Bronchial epithelial cell (primary cell): ENCODE measurements at places on chromosomes 5 and 9.
A peak's percentile ranks its signal among the peaks of the same experiment; 100 is the strongest.

DNA sequence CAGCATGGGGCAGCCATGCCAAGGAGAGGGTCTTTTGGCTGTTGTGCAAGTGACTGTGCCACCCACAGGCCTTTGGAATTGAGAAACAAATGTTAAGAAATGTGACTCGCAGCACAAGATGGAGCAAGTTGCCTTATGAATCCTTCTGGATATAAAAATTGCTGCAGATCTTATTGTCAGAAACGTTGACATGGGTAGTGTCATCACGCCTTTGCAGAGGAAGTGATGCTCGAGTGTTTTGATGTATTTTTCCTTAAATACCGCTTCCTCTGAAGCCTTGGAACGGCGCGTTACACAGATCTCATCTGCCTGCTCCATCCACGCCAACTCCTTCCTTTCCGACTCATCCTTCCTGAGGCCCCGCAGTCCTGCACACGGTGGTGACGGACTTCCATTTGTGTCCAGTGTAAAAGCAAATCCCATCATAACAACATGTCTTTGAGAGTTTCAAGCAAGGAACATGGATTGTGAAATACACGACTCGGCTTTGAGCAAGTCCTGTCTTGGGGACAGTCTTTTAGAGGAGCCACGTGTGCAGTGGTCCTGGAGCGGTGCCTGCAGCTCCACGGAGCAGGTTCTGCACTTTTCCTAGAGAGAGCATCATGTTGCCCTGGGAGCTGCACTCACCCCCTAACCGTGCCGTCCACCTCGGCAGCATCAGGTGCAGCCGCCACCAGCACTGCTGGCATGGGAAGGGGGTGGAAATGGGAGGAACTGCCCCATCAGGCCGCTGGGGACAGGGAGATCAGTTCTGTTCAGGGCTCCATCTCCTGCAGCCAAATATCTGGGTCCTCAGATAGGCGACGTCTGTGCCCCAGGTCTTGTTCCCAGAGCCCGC lies 15.1 kb downstream of the ROPN1L start:
- DNase-seq: peak; percentile 61

- DNase-seq: no peak
These were observed 317.1 kb downstream of the KCTD16 start for GRCh38 chr5:144487761-144488160.

GRCh38 chr5:114391321-114391720 lies 29.5 kb downstream of the KCNN2 start:
- DNase-seq: peak; percentile 6

DNA sequence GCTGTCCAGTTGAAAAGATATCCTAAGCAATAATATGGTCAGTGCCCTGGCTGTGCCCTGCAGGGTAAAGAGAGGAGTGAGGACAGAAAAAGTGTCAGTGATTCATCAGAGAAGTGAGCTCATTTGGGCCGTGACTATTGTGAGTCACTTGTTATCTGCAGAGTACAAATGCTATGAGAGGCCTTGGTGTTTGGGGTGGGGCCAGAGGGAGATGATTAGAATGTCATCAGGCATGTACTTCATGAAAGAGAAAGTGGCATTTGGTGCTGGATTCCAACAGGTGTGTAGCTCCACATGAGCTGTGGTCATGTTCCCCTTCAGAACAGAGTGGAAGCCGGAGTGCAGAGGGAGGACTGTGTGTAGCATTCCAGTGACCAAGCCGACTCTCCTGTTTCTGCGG lies 174.1 kb downstream of the KDM4C start:
- peak; percentile 89 for DNase-seq

GRCh38 chr9:130921300-130921988 lies 17.6 kb downstream of the FIBCD1 start:
- DNase-seq: no peak

DNA sequence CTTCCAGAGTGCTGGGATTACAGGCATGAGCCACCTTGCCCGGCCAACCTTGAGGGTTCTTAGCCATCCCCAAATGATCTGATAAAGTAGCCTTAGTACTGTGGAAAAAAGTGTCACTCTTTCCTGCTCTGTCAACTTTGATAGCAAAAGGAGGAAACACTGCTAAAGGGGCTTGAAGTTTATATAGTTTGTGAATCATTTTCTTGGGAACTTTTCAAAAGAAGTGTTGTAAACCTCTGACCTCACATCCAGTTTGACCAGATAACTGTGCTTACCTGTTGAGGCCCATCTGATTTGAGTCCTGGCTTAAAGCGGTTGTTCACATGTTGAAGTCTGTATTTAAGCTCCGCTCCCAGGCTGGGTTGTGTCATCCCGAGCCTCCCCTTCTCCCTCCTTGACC lies 303.3 kb downstream of the DOCK8 start:
- peak; percentile 88 for DNase-seq

- no peak for DNase-seq
These were observed 18.8 kb downstream of the GLE1 start for GRCh38 chr9:128523199-128523925.
